NCI-H2029 (cell line): ENCODE measurements at places on chromosomes 2 and 18.

- no peak for DNase-seq
These were observed 426.3 kb upstream of the ZEB2 start for GRCh38 chr2:144946263-144946662.

DNA sequence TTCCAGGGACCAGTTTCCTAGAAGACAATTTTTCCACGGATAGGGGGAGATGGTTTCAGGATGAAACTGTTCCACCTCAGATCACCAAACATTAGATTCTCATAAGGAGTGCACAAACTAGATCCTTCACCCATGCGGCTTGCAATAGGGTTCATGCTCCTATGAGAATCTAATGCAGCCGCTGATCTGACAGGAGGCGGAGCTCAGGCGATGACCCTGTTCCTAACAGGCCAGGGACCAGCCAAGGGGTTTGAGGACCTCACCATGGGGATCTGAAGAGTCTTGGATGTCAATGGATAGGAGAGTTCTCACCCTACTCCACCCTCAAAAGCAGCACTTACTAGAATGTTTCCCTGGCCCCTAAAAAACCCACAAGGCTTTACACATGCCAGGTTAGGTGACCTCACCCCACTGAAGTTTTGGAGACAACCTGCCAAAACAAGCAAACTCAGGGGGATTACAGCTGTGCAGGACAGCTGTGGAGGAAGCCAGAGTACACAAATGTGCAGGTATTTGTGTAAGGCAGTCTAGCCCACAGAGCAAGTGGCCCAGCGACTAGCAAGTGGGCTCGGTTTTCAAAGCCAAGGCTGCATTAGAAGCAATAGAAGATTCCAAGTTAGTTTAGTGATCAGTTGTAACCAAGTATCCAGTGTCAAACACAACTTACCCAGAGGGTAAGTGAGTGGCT lies 3.9 kb downstream of the EVA1A start:
- no peak for DNase-seq

DNA sequence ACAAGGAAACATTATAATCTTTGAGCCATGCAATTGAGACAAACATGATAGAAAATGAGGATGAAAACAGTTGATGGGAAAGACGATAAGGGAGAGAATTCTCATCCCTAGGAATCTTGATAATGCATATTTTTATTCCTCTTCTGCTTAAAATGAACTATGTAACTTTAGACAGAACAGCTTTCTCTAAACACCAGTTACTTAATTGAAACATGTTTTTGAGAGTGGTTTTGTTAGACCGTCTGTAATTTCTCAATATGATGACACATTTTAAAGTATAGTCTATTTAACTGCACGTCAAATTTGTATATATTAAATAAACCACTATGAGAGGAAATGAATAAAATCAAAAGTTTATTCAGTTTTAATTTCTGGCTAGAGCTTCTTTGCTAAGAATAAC lies 1453.9 kb upstream of the NXPH2 start:
- DNase-seq, result no peak

- DNase-seq, result no peak
These were observed 3.1 kb upstream of the MSGN1 start for GRCh38 chr2:17813010-17813741.

DNA sequence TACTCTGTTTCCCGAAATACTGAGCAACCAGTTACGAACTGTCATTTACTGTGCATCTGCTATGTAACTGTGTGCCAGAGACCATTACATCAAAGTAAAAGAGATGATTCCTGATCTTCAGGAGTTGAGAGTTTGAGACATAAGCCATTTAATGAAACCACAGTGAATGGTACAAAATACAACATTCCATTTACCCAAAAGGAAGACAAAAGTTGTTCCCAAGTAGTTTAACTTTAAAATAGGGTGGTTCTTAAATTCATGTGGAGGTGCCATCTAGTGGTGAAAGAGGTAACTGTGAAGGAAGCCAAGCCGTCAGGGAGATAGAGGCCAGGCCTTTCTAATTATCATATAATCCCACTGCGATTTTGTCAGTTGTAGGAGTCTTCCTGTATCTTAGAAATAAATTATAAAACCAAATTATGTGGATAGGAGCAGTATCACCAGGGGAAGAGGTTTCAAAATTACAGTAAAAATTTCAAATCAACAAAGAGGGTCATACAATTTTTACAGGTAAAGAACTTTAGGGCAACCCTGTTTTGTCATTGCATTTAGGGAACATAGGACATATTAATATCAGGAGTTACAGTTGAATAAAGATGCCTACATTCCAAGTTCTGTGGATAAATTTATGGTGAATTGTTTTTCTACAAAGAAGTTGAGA lies 67.7 kb downstream of the EPAS1 start:
- peak; percentile 12 for DNase-seq

GRCh38 chr18:80229766-80230745 lies 17.3 kb downstream of the PARD6G start:
- no peak for DNase-seq

DNA sequence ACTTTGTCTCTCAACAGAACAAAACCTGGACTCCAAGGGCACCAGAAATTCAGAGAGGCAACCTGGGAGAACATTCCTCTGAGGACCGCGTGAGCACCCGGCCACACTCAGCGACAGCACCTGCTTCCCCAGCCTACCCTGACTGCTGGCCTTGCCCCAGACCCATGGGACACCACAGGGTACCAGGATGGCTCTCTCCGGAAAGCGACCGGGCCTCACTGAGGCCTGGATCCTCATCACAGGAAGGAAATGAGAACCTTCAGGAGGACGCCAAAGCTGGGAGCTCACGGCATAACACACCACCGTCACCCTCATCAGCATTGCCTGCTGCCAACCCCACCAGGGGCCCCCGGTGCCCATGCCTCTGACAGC lies 38.9 kb downstream of the HS6ST1 start:
- no peak for DNase-seq

DNA sequence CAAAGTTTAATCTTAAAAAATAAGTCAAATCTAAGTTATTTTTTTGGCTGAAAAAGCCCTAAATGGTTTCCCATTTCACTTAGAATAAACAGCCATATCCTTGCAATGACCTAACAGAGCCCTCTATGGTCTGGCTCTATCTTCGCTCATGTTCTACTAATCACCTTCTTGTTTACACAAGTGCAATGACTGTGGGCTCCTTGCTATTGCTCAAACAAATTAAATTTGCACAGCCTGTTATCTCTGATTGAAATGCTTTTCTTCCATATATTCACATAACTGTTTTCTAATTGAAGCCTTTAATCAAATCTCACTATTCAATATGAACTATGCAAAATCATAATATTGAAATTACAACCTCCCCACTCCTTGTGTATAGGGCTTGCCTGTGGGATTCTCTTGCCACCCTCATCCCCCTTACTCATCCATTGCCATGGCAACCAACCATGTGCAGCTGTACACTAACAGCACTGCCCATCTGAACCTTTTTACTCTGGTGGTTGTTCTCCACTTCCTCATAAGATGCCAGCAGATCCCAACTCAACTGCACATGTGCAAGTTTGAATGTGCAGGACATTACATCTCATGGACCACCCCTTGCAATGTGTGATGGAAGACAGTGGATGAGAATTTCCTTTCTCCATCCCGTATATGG lies 1083.2 kb downstream of the SOCS6 start:
- no peak for DNase-seq

DNA sequence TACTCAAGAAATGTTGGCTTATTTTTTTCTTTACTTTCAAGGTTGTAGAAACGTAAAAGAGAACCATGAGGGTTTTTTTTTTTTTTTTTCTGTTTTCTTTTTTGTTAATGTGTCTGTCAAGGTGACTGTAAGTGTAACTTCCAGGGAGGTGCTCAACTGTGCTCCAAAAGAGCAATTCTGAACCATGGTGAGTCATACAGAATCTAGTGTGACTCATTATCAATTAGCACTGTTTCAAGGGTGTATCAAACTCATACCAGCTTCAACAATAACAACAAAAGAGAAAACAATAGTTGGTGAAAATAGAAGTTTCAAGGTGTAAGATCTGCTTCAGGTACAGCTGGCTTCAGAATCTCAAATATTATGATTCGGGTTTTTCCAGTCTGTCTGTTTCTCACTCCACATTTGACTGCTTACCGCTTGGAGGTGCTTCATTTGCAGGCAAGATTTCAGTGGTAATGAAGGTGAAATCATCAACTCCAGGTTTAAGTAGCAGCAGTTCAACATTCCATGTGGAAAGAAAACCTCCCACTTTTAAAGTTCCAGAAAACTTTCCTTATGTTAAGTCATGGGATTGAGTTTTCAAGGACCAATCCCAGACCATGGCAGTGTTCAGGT lies 850.6 kb downstream of the CNTNAP5 start:
- DNase-seq, result no peak

GRCh38 chr2:66445076-66445924 lies 10.4 kb downstream of the MEIS1 start:
- DNase-seq, result no peak

DNA sequence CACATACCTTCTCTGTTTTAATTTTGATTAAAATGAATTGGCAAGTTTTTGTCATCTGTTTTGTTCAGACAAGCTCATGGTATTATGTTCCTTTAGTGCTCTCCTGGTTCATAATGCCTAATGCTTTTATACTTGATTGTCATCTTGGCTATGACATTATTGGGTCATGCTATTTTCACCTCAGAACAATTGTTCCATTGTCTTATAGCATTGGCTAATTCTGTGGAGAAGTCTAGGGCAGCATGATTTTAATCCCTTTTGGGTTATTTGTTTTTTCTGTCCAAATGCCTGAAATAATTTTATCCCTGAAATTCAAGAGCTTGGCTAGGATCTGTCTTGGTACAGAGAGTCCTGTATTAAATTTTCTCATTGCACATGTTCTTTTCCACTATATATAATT lies 83.8 kb upstream of the CCDC85A start:
- no peak for DNase-seq

GRCh38 chr2:20449501-20450200 lies 2.8 kb downstream of the RHOB start:
- no peak for DNase-seq

GRCh38 chr18:421247-422155 lies 79.0 kb downstream of the COLEC12 start:
- no peak for DNase-seq

DNA sequence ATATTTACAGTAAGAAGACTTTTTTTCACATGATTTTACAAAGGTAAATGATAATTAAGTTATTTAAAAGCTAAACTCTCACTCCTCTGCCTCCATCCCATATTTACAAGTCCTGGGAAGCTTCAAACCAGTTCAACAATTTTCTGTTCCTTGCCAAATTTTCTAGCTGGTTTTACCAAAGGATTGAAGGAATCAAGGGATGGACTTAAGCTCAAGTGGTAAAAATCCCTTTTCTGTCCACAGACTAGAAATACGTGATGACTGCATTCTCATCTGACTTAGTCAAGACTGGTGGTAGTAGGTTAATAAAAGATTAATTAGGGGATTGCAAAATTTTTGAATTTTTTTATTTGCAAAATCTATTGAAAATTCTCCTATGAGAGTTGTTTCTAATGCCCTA lies 297.3 kb downstream of the MTX2 start:
- no peak for DNase-seq

DNA sequence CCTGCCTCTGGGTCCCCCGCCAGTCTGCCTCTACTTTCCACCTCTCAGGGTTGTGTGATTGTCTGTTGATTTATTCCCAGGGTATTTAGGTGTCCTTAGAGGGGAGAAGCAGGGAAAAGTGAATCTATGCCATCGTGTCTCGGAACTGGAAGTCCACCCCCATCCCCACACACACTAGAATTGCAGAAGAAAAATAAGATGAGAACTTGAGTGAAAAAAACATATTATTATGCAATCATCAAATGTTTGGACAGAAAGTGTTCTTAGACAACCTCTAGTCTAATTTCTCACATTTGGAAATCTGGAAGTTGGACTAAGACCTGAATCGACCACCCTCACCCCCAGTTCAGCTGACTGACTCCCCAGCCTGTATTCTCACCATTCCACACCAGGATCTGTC lies 14.1 kb upstream of the CASP8 start:
- DNase-seq, result no peak

GRCh38 chr2:6506859-6507258 lies 358.8 kb downstream of the CMPK2 start:
- no peak for DNase-seq

DNA sequence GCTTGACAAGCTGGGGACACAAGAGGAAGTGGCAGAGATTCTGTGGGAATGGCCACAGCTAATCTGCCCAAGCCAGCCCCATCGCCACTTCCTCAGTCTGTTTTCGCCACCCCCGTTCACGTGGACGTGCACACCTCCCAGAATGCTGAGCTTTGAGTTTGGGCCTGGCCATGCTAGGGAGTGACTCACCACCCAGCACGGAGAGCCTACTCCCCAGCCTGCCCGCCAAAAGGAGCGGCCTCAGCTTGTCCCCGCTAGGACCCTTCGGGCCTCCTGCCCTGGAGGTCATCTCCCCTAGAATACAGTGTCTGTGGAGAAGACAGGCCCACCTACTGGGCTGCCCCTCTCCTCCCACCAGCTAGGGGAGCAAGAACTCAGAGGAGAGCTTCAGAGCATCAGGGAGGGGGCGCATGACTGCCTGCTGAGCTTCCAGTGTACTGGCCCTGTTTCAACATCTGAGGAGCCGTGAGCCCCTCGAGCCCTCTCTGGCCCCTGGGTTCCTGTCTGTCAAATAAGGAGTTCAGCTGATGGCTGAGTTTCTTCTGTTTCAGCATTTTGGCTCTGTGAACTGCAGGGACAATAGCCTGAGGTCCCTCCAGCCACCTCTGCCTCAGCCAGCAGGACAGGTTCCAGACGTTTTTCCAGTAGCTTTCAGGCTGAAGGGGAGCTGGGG lies 5.1 kb downstream of the SLC35F6 start:
- no peak for DNase-seq

DNA sequence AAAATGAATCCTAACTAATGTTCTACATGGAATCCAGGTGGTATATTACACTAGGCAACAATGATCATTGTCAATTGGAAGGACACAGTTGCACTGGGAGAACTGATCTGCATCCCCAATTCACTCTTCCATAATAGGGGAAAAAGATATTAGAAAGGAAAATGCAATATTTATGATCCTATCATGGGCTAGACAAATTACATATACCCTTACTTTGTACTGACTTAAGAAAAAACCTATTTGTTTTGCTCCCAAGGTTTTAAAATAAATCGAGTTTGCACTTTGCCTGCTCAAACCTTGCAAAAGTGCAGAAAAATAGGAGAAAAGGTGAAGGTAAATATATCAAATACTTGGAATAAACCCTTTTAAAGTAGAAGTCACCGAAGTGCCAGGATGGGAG lies 11.0 kb upstream of the PAX3 start:
- DNase-seq, result no peak

GRCh38 chr2:66252109-66252508 lies 182.8 kb upstream of the MEIS1 start:
- no peak for DNase-seq

DNA sequence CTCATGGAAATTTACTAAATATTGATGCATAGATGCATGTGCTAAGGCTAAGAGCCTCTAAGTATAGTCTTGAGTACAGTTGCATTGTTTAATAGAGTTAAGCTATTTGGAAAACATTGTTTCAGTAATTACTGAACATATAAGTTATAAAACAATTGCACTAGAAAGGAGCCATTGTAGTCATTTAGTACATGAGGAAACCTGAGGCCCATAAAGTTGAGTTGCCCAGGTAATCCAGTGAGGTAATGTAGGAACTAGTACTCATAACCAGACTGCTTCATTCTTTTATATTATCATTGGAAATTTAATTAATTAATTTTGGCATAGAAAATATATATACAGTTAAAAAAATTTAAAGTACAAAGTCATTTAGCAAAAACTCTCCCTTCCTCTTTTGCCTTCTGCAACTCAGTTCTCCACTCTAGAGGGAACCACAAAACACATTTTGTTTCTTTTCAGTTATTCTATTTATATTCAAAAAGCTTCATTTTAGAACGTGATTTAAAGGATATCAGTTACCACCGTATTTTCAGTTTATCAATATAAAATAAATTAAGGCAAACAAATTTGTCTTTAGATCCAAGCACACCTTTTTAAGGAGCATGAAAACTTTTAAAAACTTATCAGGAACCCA lies 27.8 kb upstream of the TBR1 start:
- DNase-seq, result no peak
